Amniotic stem cell (primary cell): ENCODE measurements at places on chromosomes 5 and 9.
A peak's percentile ranks its signal among the peaks of the same experiment; 100 is the strongest.

DNA sequence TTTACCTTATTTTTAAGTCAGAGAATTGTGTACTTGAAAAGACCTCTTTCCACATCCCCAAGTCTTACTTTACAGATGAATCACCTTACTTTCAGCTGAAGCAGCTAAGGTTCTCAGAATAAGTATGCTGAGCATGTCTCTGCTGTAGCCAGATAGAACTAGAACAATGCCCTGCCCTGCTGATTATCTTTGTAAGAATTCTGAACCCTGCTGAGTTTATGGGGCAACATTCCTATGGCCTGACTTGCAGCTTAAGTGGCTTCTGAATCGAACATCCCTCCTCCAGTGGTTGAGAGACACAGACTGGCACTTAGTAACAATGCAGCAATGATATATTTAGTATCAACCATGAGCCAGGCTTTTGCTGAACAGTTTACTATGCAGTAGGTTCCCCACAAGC, 592.0 kb upstream of the WWC1 start:
- DNase-seq = peak; percentile 85

- no peak for DNase-seq
These were observed 212.0 kb upstream of the KIF2A start for GRCh38 chr5:62093976-62094375.

- no peak for DNase-seq
These were observed 61.4 kb downstream of the C9orf50 start for GRCh38 chr9:129559506-129559881.

GRCh38 chr5:20683241-20683940, 695.4 kb upstream of the CDH18 start:
- no peak for DNase-seq

GRCh38 chr5:125006011-125006685, 259.7 kb upstream of the ZNF608 start:
- no peak for DNase-seq

DNA sequence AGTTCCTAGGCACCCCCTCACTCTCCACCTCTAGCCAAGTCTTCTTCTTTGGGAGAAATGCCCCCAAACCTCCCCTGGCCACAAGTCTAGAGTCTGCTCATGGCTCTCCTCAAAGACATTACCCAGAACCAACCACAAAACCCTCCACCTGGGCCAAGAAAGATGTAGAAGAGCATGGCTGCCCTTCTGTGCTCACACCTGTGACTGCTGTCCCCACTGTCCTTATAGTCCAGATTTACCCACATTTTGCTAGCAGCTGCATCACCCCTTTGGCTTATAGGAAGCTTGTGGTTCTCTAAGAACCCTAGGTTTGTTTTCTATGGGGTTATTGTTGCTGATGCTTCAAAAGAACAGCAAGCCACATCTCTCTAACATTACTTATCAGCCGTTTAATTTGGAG, 6.1 kb upstream of the GABBR2 start:
- no peak for DNase-seq

DNA sequence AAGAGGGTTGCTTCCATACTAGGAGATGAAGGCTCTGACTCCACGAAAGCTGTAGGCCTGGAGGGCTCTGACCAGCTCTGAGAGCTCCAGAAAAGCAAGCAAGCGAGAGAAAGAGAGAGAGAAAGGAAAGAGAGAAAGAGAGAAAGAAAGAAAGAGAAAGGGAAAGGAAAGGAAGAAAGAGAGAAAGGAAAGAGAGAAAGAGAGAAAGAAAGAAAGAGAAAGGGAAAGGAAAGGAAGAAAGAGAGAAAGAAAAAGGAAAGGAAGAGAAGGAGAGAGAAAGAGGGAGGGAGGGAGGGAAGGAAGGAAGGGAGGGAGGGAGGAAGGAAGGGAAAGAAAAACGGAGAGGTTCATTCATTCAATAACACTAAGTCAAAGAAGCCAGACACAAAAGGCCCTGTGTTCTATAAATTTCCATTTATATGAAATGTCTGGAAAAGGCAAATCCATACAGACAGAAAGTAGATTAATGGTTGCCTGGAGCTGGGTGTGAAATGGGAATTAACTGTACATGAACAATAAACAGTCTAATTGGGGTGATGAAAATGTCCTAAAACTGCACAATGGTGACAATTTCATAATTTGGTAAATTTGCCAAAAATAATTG, 1.8 kb upstream of the STK10 start:
- DNase-seq = no peak

- no peak for DNase-seq
These were observed 4.4 kb upstream of the COL5A1 start for GRCh38 chr9:134637241-134637640.

DNA sequence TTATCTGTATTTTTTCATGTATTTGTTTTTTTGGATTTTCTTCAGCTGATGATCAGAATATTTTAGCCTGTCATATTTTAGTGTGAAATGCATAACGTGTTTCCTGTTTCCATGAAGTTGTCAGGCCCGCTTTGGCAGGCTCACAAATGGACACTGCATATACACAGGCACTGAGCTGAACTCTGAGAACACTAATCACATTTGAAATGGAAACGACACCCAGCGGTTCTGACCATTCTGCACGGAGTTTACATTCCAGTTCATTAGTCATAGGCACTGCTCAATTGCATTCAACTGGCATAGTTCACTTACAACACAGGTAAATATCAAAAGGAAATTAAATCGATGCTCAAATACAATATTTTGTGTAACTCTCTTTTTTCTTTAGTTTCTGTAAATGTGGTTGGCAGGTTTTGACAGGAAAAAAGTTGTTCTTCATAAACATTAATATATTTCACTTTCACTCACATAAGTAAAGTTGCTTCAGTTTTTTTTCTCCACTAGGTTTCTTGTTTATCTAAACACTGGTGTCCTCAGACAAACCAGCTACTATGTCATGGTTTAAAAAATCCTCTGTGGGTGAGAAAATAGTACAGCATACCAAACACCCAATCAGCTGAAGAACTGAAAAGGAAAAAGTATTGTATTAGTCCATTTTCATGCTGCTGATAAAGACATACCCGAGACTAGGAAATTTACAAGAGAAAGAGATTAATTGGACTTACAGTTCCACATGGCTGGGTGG, 559.0 kb upstream of the DAP start:
- no peak for DNase-seq
